ENCODE measurements at places on chromosomes 2 and 18.

DNA sequence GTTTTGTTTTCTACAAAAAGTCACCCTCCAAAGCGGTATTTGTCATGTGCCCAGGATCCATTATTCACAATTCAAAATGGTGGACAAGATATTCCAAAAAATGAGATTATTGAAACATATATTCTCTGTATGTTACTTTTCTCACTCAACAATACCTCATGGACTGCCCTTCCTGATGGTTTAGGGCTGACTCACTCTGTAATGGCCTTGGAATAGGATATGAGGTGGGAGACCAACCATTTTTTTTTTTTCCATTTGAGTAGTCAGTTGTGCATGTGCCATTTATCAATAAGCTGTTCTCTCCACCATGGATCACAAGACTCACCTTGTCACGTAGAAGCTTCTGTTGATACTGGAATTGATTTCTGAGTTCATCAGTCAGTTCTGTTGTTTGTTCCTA lies 64.5 kb downstream of the LYPD6 start:
- DNase-seq: no peak

DNA sequence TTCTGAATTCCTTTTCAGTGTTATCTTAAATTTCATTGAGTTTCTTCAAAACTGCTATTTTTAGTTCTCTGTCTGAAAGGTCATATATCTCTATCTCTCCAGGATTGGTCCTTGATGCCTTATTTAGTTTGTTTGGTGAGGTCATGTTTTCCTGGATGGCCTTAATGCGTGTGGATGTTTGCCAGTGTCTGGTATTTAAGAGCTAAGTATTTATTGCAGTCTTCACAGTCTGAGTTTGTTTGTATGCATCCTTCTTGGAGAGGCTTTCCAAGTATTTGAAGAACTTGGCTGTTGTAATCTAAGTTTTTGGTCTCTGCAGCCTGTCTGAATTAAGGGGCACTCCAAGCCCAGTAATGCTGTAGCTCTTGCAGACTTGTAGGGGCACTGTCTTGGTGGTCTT lies 249.3 kb downstream of the ZNF385B start:
- no peak for DNase-seq

DNA sequence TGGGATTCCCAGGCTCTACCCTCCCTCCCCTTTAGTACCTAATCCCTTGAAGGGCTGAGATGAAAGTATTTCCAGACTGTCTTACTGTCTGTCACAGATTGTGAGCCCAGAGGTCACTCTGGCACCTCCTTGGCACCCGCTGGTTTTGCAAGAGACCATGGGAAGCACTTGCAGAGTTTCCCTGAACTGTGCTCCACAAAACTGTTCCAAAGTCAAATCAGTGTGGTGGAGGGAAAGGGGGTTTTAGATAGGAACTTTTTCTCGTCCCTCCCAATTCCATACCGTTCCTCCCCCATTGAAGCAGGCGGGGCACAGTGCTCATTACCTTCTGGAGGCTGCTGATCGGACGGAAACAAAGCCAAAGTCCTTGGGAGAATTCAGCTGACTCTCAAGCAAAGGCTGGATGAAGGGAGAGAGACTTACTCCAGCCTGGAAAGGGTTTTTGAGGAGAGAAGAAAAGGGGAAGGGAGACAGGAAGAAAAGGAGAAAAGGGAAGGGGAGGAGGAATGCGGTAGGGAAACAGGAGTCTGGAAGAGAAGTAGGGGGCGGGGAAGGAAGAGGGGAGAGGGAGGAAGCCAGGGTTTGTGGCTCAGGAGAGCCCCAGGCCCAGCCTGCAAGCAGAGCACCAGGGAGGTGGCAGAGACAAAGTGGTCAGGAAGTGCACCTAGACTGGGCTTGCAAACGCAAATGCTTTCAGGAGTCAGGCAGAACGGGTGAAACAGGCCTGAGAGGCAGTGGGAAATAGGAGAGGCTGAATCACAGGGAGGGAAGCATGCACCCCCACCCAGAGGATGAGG lies 88.4 kb upstream of the SP3 start:
- DNase-seq: no peak

DNA sequence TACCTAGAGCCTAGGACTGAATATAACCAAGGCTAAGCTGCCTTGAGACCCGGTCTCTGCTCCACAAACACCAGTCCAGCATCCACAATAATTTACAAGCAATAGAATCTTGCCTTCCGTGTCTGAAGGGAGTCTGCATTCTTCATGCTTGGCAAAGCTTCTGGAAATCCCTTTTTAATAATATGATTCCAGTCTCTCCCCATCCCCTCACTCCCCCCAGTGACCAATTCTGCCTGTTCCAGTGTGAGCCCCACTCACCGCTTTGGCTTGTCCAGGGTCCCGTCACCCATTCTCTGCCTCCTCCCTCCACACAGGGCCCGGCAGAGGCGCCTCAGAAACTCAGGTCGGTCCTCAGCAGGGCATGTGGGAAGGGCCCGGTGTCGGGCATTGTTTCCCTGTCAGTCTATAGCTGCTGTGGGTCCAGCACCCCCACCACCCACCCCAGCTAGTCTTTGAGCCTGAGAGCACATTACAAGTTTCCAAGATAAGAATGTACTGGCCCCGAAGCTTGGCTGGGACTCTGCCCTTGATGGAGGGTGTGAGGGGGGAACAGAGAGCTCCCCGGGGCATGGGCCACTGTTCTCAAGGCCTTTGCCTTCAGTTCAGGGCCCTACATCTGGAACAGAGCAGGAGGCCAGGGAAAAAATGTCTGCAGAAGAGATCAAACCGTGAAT lies 129.7 kb upstream of the MYCN start:
- DNase-seq: no peak

DNA sequence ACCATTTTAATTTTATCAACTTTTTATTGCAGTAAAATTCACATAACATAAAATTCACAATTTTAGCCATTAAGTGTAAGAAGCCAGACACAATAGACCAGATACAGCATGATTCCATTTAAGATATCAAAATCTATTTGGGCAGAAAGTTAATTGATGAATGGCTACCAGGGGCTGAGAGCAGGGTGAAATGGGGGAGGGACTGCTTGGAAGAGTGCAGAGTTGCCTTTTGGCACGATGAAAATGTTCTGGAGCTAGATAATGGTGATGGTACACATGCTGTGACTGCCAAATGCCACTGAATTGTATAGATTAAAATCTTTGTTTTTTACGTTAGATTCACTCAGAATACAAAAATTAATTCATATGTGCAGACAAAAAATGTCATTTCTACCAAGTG lies 289.3 kb upstream of the HNMT start:
- DNase-seq: no peak

DNA sequence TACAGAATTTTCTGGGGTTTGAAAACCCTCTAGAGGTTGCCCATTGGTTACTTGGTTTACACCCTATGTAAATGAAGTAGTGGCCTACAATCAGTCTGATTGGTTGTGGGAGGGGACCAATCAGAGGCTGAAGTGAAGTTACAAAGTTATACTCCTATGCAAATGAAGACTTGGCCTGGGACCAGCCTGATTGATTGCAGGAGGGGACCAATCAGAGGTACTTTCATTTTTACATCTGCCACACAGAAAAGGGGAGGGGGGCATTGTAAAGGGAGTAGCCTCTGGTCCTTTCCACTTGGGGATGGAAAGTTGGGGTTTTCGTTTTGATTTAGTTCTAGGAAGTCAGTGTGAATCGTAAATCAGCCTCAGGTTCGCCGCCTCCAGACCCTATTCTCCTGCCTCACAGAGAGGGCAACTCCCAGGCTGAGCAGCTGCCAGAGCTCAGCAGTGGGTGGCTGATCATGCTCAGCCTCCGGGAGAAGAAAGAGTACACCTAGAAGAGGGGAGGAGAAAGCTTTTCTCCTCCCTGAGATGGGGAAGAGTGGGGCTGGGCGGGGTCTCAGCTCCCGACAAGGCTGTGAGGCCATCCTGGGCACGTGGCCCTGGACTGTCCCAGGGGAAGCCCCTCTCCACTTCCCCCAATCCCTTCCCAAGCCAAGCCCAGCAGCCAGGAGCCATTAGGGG lies 372.5 kb downstream of the GALR1 start:
- DNase-seq: no peak

Measured in stimulated activated CD4-positive, alpha-beta T cell treated with anti-CD3 and anti-CD28 coated beads, TNF-alpha, amount 100 ng/mL, for 1 hour (primary cell).